ENCODE measurements at places on chromosomes 12 and 14.

DNA sequence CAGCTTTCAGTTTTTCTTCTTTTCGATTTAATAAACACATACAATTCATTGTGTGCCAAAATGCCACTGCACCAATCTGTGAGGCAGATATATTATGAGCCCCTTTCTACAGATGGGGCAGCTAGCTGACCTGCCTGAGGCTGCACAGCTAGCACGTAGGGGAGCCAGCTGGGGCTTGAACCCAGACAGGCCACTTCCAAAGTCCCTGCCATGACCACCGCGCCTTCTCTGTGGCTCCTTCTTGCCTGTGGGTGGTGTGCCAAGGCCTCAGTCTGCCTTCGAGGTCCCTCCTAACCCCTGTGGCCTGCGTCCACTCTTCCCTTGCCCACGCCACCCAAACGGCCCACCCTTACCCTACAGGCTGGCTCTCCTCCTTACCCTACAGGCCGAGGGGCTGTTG lies 16.2 kb downstream of the FAM222A start:
- DNase-seq: no peak

DNA sequence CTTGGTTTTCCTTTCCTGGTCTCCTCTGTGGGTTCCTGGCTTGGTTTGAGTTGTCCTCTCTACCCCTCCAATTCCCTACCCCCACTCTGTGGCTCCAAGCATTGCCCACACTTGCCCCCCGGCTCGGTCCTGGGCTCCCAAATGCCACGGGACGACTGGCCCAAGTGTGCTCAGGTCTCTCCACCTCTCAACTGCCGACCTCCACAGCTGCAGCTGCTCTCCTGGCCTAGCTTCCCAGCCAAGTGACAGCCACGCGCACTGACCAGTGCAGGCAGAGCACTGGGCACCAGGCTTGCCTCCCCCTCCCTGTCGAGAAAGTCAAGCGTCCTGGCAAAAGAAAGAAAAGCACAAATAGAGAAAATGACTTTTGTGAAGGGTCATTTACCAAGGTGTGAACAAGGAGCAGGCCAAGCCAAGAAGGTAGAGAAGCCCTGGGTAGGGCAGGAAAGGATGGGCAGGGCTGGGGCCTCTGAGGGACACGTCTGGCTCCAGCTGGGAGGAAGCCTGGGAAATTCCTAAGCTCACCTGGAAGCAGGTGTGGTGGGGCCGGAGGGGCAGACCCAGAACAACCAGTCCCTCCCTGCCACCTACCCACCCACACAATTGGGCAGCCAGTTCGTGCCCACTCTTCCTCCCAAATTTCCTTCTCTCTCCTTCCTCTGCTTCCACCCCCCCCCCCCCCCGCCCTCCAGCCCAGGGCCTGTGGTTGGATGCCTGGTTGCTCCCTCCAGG lies 1.8 kb upstream of the CEP170B start:
- no peak for DNase-seq

GRCh38 chr12:34604227-34604626 lies 581.9 kb downstream of the ALG10 start:
- DNase-seq: no peak

DNA sequence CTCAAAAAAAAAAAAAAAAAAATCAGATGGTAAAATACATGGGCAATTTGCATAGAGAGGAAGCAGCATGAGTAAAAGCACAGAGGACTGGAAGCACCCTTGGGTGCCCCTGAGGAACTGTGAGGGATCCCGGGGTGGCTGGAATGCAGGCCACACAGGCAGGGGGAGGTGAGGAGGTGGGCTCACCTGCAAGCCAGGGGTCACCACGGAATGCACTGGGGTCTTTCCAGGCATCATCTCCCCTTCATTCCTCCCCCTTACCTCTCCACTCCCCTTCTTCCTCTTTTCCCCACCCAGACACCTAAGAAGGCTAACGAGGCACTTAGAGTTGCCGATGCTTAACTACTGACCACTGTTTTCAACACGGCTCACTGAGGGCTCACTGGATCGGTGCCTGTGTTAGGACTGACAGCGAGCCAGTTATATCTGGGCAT lies 14.4 kb upstream of the HIP1R start:
- DNase-seq: no peak

GRCh38 chr12:13135371-13136178 lies 32.1 kb upstream of the GSG1 start:
- DNase-seq: peak; percentile 79

DNA sequence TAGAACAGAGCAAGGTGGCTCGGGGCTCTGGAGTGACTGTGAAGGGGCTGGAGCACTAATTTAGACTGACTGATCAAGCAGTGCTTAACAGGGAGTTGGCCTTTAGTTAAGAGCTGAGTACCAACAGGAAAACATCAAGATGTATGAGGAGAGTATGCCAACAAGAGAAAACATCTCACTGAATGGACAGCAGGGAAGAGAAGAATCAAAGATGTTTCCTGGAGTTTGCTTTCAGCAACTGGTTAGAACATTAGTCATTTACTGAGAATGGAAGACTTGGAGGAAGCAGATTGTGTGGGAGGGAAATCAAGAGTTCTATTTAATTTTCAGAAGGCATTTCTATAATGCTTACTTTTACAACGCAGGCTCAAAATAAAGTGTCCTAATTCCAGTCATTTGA lies 259.3 kb downstream of the ADAMTS20 start:
- DNase-seq: no peak
